ENCODE measurements at places on chromosomes 5 and 9.

DNA sequence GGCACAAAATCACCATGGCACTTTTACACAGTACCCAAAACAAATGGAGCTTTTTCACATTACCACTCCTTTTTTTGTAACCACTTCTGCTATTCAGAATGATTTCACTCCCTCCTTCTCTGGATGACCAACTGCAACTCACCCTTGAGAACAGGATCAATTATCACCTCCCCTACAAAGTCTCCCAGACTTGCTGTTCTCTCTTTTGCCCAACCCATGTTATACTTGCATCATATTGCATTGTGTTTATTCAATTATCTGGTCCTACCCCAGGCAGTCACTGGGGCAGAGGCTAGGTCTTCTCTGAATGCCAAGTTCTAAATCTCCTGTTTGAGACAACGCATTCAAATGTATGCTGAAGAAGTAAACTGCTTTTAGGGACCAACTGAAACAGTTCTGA is 96.0 kb downstream of the GPR21 start:
- H3K27ac ChIP-seq, result no peak overlapping the region
- H3K27me3 ChIP-seq, result no peaks in the 10 kb centered on the region
- H3K4me3 ChIP-seq, result no peak overlapping the region
- no peaks in the 10 kb centered on the region for H3K4me1 ChIP-seq
- no peak for DNase-seq

GRCh38 chr5:112063856-112064255 is 306.9 kb upstream of the NREP start:
- no peaks in the 10 kb centered on the region for H3K4me1 ChIP-seq
- no peaks in the 10 kb centered on the region for H3K36me3 ChIP-seq
- no peak overlapping the region for H3K27ac ChIP-seq
- peak; percentile 28 for DNase-seq

GRCh38 chr5:64939772-64940510 is 171.2 kb downstream of the CWC27 start:
- DNase-seq, result no peak
- no peak overlapping the region for H3K4me3 ChIP-seq
- no peaks in the 10 kb centered on the region for H3K27me3 ChIP-seq
- H3K27ac ChIP-seq, result no peak overlapping the region
- no peaks in the 10 kb centered on the region for H3K4me1 ChIP-seq

DNA sequence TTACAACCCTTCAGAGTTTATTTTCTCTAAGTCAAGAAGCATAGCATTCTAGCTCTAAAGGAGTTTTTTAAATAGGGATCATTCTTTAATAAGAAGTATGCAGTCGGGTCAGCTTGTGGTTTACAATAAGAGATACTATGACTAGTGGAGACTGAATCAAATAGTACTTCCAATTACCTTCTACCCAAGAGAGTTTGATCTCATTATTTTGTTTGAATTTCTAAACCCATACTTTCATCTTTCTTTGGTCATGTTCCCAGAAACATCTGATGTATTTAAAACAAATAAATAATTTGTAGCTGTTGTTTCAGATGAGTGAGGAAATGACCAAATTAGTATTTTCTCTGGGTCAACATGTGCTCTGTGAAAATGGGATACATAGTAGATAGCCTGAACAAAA is 160.2 kb upstream of the CDH6 start:
- no peaks in the 10 kb centered on the region for H3K4me1 ChIP-seq
- H3K4me3 ChIP-seq, result no peak overlapping the region
- no peak for DNase-seq
- H3K36me3 ChIP-seq, result no peaks in the 10 kb centered on the region
- H3K27me3 ChIP-seq, result no peaks in the 10 kb centered on the region
- H3K27ac ChIP-seq, result no peak overlapping the region

Data from activated CD4-positive, alpha-beta T cell treated with anti-CD3 and anti-CD28 coated beads, Interleukin-2, amount 10 ng/mL, durations not matched to agents 24 days and 14 days (primary cell).